ENCODE measurements at places on chromosomes 3 and 15. TPM values are rescaled to one million over a fixed set of nuclear protein-coding genes. Genes with fewer than 3 reads are reported as not detected.

- DNase-seq = no peak
Measured at GRCh38 chr3:190694335-190695001, 168.0 kb downstream of the GMNC start.

The CHRNA3 gene
- not detected for total RNA-seq

The OXTR gene
- 0.17 TPM for total RNA-seq

DNA sequence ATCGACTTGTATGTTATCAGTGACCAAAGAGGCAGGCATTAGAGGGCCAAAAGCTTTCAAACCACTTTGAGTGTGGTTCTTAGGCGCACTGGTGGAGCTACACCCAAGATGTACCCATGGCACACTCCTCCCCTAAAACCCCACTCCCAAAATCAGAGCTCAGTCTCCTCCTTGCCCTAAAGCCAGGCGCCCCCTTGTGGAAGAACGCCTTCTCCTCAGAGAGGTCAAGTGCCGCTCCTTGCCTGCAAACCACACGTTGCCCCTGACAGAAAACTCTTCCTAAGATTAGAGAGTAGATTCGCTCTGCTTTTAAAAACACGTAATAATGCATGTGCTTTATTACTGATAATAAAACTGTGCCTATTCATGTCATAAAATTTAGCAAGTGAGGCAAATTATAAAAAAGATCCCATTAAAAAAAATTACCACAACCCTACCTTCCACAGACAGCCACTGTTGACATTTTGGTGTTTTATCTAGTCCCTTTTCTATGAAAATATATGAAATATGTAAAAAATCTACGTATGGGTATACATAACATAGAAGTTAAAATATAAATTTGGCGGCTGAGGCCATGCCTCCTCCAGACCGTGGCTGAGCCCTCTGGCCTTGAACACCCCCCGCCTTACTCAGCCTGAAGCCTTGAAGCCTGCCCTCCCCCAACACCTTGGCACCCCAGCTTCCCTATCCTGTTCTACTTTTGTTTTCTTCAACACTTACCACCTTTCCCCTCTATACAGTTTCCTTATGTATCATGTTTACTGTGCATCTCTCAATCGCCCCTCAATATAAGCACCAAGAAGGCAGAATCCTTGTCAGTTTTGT is 33.5 kb downstream of the BCL2L10 start:
- DNase-seq = peak; percentile 75

GRCh38 chr3:192170031-192170430 is 557.3 kb downstream of the FGF12 start:
- no peak for DNase-seq

GRCh38 chr3:61114316-61114953 is 136.8 kb downstream of the FHIT start:
- no peak for DNase-seq

DNA sequence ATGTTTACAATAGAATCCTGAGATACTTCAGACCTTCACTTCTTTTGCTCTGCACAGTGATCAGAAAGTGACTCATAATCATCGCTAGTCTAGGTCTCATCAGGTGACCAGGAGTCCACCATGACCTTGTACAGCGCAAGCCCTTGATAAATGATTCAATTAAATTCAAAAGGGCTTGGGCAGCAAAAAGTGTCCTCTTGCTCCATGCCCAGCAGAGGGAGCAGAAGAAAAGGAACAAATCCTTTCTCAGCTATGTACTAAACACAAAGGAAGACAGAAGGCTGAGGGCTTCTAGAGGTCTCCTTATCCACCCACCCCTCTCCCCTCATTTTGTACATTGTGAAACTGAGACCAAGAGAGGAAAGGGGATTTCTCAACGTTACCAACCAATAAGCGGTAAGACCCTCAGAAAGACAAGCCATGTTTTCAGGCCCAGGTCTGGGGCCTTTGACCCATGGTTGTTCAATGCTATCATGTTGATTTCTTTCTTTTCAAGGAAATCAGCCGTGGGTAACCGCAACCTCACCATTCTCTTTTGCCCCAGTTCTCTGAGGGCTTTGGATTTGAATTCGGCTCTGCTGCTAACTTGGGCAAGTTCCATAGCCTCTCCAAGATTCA is 74.8 kb downstream of the AQP9 start:
- DNase-seq = peak; percentile 35

- DNase-seq = peak; percentile 52
Measured at GRCh38 chr3:68893600-68894239, 38.6 kb downstream of the TAFA4 start.

The HYAL1 gene
- total RNA-seq = 0.35 TPM

The IL20RB gene
- total RNA-seq = 2.8 TPM

DNA sequence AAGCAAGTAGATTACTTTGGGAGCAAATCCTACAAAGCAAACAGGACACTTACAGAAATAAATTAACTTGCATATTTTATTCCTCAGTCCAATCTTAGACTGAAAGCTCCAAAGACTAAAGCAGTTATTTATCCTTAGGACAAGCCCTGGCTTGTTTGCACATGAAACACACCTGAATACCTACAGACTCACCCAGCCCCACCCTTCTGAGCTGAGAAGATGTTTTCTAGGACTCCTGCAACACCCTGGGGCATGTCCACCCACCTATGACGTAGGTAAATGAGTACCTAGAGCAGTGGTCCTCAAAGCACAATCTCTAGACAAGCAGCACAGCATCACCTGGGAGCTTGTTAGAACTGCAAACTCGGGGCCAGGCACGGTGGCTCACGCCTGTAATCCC is 80.8 kb downstream of the ANXA2 start:
- DNase-seq = no peak

The SHC4 gene
- not detected for total RNA-seq

The ISLR gene
- total RNA-seq = not detected

DNA sequence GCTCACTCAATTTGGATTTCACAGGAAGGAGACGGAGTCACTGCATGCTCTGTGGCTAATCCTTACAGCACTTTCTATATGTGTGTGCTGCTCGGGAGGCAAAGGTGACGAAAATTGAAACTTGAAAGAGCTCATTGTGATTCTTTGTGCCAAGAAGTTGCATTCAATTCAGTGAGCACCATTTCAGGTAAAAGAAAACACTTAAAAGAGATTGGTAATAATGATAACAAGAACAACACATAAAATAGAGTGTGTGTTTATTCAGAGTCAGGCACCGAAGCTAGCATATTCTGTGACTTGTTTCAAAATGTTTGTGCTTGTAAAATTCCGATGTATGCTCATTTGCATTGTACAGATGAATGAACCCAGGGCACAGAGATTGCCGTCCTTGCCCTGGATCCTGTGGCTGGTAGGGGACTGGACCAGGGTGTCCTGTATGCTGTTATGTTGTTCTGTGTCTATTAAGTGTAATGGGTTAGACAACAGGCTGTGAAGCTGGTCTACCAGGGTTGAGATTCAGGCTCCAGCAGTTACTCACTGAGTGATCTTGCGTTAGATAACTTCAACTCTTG is 193.3 kb upstream of the PROK2 start:
- peak; percentile 70 for DNase-seq

DNA sequence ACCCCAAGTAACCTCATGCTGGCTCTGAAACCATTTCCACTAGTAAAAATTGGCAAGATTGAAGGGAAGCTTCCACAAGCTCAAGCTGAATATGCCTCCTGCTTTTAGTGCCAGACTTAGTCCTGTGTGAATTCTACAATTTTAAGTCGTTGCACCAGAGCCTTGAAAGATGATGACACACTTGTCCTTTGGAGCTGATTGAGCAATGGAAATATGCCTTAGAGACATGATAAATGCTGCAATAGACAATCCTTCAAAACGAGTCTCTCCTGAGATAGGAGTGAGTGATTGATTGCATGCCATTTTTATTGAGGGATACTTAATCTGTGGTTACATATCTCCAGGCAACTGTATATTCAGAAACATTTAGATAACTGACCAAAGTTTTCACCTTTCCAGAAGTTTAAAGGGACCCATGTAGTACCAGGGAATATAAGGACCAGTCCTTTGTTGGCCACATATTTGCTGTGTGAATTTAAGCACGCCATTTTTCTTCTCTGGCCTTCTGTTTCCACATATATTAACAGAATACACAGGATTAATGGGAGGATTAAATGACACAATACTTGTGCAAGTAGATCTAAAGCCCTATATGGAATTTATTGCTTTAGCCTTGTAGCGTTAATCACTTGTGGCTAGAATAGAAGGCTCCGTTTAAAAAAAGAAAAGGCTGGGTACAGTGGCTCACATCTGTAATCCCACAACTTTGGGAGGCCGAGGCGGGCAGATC is 65.1 kb downstream of the PPARG start:
- no peak for DNase-seq

The GATA2 gene
- total RNA-seq = 6.2 TPM

DNA sequence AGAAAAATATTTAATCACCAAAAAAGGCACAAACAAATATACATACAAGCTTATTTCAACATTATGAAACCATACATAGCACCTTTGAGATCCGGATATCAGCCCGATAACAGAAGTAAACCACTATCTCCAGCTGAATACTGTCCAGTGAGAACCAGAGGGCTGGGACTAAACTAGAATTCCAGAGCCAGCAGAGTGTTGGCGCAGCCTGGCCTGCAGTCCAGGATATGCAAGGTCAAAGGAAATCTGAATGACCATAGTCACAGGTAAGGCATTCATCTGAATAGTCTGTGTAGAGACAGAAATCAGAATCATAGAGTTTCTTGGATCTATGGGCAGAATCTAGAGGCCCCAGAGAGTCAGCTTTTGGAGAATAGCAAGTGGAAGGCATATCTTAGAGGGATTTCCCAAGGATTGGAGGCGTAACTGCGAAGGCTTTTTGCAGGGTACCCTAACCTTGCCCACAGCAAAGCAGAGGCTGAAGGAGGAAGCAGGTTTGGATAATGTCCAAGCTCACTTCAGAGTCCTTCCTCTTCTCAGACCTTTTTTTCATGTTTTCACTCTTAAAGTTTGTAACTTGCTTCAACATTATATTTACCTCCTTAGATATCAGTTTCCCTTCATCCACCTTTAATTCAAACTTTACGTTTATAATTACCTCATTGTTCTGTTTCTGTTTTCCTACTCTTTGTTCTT is 32.5 kb upstream of the TP63 start:
- DNase-seq = no peak

The FAM240A gene
- not detected for total RNA-seq

- DNase-seq = no peak
Measured at GRCh38 chr3:32934150-32934742, 17.2 kb upstream of the CCR4 start.

GRCh38 chr15:67593562-67593961 is 51.1 kb downstream of the MAP2K5 start:
- DNase-seq = no peak

GRCh38 chr15:63243776-63244175 is 33.6 kb upstream of the APH1B start:
- no peak for DNase-seq

The FXR1 gene
- 146 TPM for total RNA-seq

The AMT gene
- 13.3 TPM for total RNA-seq

The GOLGA6A gene
- total RNA-seq = 0.20 TPM

GRCh38 chr15:45641999-45642932 is 7.4 kb downstream of the SQOR start:
- DNase-seq = no peak

All from CD4-positive, CD25-positive, alpha-beta regulatory T cell (primary cell).